ENCODE measurements at places on chromosomes 3 and 15. TPM values are rescaled to one million over a fixed set of nuclear protein-coding genes. Genes with fewer than 3 reads are reported as not detected.

DNA sequence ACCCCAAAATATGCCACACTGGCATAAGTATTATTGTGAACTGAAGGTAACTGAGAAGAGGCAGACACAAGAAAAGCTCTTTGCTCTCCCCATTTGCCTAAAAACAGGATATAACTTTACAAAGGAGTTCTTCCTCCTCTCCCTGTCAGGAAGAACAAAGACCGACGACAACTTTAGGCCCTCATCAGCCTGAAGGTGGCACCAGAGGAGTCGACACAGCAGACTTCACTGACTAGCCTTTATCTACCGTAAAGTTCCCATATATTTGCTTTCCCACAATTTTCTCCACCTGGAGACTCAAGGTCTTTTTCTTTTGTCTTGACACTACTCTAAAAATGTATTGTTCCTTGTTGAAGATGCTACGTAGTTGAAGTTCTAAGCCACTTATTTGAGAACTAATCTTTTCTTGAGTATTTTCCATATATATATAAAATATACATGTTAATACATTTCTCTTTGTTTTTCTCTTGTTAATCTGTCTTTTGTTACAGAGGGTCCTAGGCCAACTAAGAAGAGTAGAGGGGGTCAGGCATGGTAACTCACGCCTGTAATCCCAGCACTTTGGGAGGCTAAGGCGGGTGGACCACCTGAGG is 16.2 kb upstream of the XIRP1 start:
- no peak for DNase-seq

DNA sequence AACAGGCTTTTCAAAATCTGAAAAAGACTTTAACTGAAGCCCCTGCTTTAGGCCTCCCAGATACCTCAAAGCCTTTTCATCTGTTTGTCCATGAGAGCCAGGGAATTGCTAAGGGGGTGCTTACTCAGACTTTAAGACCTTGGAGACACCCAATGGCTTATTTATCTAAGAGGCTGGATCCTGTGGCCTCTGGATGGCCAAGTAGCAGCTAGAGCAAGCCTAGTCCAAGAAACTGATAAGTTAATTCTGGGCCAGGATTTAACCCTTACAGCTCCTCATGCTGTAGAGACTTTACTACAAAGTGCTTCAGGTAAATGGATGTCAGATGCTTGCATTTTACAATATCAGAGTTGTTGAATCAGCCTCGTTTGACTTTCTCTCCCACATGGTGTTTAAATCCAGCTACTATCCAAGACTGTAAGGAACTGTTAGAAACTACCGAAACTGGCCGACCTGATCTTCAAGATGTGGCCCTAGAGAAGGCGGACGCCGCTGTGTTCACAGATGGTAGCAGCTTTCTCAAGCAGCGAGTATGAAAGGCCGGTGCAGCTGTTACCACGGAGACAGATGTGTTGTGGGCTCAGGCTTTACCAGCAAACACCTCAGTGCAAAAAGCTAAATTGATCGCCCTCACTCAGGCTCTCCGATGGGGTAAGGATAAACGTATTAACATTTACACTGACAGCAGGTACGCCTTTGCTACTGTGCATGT is 3.3 kb downstream of the DET1 start:
- no peak for DNase-seq

DNA sequence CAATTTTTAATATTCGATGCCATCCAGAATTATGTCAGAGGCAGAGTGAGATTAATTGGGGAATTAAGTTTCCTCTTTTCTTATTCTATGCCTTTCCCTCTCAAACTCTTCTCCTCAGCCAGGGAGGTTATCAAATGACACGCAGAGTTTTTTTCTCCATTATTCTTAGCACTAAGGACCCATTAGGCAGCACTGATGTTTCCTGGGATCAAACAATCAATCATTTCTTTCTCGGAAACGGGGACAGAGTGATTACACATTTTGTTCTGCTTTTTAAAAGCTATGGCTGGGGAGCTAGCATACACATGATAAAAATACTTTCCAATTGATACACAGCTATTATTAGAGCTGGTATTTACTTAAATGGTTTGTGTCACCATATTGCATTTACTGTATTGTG is 35.3 kb upstream of the PSMD6 start:
- DNase-seq, result no peak

Gene SLC30A4
- polyA plus RNA-seq, result 6.7 TPM
